Right lobe of liver (tissue), 6 donors: ENCODE measurements at places on chromosomes 5 and 9.

- H3K27me3 ChIP-seq: no peaks in the 10 kb centered on the region
- DNase-seq: no peak
- no peaks in the 10 kb centered on the region for H3K4me1 ChIP-seq
- H3K4me3 ChIP-seq: peak overlapping the region; percentile 95
- no peaks in the 10 kb centered on the region for H3K36me3 ChIP-seq
Measured at GRCh38 chr9:92762781-92763708, 1.6 kb downstream of the BICD2 start.

- no peaks in the 10 kb centered on the region for H3K4me1 ChIP-seq
- H3K4me3 ChIP-seq: no peak overlapping the region
- H3K27ac ChIP-seq: no peak overlapping the region
- no peaks in the 10 kb centered on the region for H3K36me3 ChIP-seq
Measured at GRCh38 chr5:135269931-135270421, 129.1 kb downstream of the MACROH2A1 start.

- H3K36me3 ChIP-seq: no peaks in the 10 kb centered on the region
- peaks cover 48% of the 10 kb centered on the region for H3K4me1 ChIP-seq
- no peak for DNase-seq
- no peaks in the 10 kb centered on the region for H3K27me3 ChIP-seq
- H3K4me3 ChIP-seq: peak overlapping the region; percentile 35
Measured at GRCh38 chr9:129319938-129320481, 141.9 kb upstream of the IER5L start.

DNA sequence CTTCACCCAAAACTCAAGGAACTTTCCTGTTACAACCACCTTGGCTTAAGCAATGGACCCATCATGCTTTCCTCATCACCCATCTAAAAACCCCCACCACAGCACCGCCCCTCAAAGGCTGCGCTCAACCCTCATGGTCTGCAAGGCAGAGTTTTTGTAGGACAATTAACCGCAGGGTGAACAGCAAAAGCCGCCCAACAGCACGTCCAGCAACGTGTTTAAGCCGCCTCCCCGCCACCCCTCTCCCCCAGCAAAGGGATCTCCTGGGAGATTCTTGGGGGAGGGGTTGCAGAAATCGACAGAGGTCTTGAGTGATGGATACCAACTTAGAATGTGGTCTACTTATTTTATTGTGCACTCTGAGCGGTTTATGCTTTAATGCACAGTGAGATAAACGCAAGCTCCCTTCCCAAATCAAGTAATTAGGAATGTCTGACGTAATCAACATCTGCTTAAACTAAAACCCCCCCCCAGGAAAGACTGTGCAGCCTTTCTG is 1.9 kb downstream of the ROR2 start:
- H3K27ac ChIP-seq: no peak overlapping the region
- no peaks in the 10 kb centered on the region for H3K27me3 ChIP-seq
- H3K4me1 ChIP-seq: peaks cover 20% of the 10 kb centered on the region
- no peaks in the 10 kb centered on the region for H3K36me3 ChIP-seq

- no peak overlapping the region for H3K4me3 ChIP-seq
- H3K27me3 ChIP-seq: no peaks in the 10 kb centered on the region
- H3K27ac ChIP-seq: no peak overlapping the region
- H3K36me3 ChIP-seq: no peaks in the 10 kb centered on the region
- no peak for DNase-seq
Measured at GRCh38 chr9:32647671-32648070, 12.2 kb upstream of the TAF1L start.

GRCh38 chr5:174732036-174733020 is 7.9 kb downstream of the MSX2 start:
- no peaks in the 10 kb centered on the region for H3K4me1 ChIP-seq
- H3K27ac ChIP-seq: no peak overlapping the region
- no peak overlapping the region for H3K4me3 ChIP-seq
- peaks cover 21% of the 10 kb centered on the region for H3K27me3 ChIP-seq
- no peaks in the 10 kb centered on the region for H3K36me3 ChIP-seq

DNA sequence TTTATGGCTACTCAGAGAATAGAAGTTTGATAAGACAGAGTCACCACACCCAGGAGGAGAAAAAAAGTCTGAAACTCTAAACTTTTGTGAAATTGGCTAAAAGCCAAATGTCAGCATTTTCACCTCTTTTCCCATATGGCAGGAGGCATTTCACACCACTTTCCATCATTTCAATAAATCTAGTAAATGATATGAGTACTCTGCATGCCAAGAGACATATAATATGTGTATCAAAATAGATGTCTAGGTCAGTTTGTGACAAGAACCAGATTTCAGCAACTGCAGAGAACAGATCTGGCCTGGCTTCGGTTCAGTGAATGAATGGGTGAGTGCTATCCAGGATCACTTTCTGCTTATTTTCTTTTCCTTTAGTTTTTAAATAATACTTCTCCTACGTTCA is 470.8 kb downstream of the ENC1 start:
- no peaks in the 10 kb centered on the region for H3K36me3 ChIP-seq
- H3K27me3 ChIP-seq: no peaks in the 10 kb centered on the region
- no peak overlapping the region for H3K27ac ChIP-seq
- no peak for DNase-seq

- peak; percentile 79 for DNase-seq
- peak overlapping the region; percentile 91 for H3K27ac ChIP-seq
- H3K27me3 ChIP-seq: no peaks in the 10 kb centered on the region
- H3K4me1 ChIP-seq: no peaks in the 10 kb centered on the region
Measured at GRCh38 chr5:43619911-43620310, 16.9 kb downstream of the NNT start.

DNA sequence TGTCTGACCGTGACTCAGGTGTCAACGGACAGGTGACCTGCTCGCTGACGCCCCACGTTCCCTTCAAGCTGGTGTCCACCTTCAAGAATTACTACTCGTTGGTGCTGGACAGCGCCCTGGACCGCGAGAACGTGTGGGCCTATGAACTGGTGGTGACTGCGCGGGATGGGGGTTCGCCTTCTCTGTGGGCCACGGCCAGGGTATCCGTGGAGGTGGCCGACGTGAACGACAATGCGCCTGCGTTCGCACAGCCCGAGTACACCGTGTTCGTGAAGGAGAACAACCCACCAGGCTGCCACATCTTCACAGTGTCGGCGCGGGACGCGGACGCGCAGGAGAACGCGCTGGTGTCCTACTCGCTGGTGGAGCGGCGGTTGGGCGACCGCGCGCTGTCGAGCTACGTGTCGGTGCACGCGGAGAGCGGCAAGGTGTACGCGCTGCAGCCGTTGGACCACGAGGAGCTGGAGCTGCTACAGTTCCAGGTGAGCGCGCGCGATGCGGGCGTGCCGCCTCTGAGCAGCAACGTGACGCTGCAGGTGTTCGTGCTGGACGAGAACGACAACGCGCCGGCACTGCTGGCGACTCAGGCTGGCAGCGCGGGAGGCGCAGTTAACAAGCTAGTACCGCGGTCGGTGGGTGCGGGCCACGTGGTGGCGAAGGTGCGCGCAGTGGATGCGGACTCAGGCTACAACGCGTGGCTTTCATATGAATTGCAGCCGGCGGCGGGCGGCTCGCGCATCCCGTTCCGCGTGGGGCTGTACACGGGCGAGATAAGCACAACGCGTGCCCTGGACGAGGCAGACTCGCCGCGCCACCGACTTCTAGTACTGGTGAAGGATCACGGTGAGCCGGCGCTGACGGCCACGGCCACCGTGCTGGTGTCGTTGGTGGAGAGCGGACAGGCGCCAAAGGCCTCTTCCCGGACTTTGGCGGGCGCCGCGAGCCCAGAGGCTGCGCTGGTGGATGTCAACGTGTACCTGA is 1.8 kb downstream of the PCDHA11 start:
- H3K4me1 ChIP-seq: no peaks in the 10 kb centered on the region
- H3K4me3 ChIP-seq: no peak overlapping the region
- H3K27ac ChIP-seq: no peak overlapping the region
- no peaks in the 10 kb centered on the region for H3K36me3 ChIP-seq

DNA sequence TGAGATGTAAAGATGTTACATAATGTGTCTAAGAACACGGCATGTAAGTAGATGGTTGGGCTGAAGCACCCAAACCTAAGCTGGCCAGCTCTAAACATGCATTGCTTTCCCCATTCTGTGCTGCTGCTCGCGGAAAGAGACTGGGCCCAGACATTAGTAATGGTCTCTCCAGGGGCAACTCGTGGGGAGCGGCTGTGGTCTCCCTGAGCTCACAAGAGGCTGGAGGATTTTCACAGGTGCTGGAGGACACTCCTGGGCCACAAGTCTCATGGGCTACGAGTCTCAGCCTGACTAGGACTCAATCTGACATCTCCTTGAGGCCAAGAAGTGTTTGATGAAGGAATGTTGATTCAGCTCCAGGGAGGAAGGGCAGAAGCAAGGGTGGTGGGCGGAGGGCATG is 92.7 kb upstream of the PTCH1 start:
- no peaks in the 10 kb centered on the region for H3K36me3 ChIP-seq
- no peak overlapping the region for H3K27ac ChIP-seq
- DNase-seq: no peak

- no peak overlapping the region for H3K27ac ChIP-seq
- no peaks in the 10 kb centered on the region for H3K36me3 ChIP-seq
- no peak overlapping the region for H3K4me3 ChIP-seq
- no peaks in the 10 kb centered on the region for H3K4me1 ChIP-seq
Measured at GRCh38 chr9:108816037-108816436, 39.7 kb downstream of the ACTL7B start.
